Cardiac atrium fibroblast (primary cell): ENCODE measurements at places on chromosomes 1 and 21. TPM values are rescaled to one million over a fixed set of nuclear protein-coding genes. Genes with fewer than 3 reads are reported as not detected.

Gene OR2L5
- not detected in 2 replicates for total RNA-seq

Gene LMX1A
- not detected in 2 replicates for total RNA-seq

Gene CFH
- total RNA-seq: 799 and 856 TPM in 2 replicates

Gene ITLN2
- not detected in 2 replicates for total RNA-seq

Gene TRPM2
- total RNA-seq: not detected in 2 replicates

Gene TNN
- not detected in 2 replicates for total RNA-seq

Gene MRPL55
- total RNA-seq: 41.7 and 74.7 TPM in 2 replicates

Gene GLIS1
- total RNA-seq: 1.6 and 1.8 TPM in 2 replicates

Gene NBPF6
- total RNA-seq: under 0.01 TPM in 1 of 2 replicates, not detected in the other

Gene PCSK9
- total RNA-seq: 1.3 and 7.5 TPM in 2 replicates

Gene TCHH
- not detected in 2 replicates for total RNA-seq

Gene ARHGEF10L
- total RNA-seq: 8.7 TPM in 2 replicates

Gene FAM167B
- 2.8 TPM in 1 of 2 replicates, not detected in the other for total RNA-seq

Gene DVL1
- total RNA-seq: 43.1 and 48.4 TPM in 2 replicates

Gene AADACL4
- total RNA-seq: not detected in 2 replicates

Gene CFAP45
- not detected in 2 replicates for total RNA-seq

Gene ZBTB18
- total RNA-seq: 8.3 and 11.4 TPM in 2 replicates

Gene CHI3L1
- total RNA-seq: 0.54 and 23.8 TPM in 2 replicates

Gene SLC5A9
- total RNA-seq: not detected in 2 replicates

Gene CRP
- total RNA-seq: not detected in 2 replicates

Gene BGLAP
- 1.4 TPM in 1 of 2 replicates, not detected in the other for total RNA-seq
